ENCODE measurements at places on chromosomes 4 and X.

DNA sequence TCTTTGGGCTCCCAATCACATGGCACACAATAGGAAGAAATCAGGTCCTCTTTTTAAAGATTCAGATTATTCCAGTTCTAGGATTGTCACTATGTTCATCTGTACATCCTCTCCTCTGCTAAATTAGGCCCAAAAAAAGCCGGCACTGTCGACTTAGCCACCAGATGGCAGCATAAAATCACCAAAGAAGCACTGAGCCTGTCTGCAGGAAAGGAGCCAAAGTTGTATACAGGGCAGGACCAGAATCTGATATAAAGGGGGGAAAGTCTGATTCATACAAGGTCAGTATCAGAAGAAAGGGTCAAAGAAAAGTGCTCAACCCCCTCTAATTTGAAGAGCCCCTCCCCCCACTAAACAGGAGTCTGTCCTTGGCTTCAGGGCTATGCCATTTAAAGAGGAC is 292.5 kb downstream of the CHIC1 start:
- DNase-seq: peak; percentile 30

- DNase-seq: no peak
These were observed 33.5 kb upstream of the AMOT start for GRCh38 chrX:112874175-112874574.

DNA sequence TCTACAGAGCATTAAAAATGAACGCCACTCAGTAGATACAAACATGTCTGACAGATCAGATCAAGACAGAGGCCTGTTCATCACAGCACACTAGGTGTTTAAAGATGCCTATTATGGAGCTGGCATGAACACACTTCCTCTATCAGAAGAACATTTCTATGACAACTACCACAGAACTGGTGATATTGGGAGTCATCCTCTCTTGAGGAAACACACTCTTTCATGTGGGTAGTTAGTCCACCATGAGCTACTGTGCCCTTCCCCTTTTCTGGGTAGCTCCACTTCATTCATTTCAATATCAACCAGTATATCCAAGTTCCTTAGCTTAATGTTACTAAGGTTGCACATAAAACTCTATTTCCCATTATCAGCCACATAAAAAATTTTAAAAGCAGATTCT is 46.7 kb downstream of the MAOB start:
- DNase-seq: no peak

- no peak for DNase-seq
These were observed 148.2 kb downstream of the COMMD8 start for GRCh38 chr4:47315346-47315745.

DNA sequence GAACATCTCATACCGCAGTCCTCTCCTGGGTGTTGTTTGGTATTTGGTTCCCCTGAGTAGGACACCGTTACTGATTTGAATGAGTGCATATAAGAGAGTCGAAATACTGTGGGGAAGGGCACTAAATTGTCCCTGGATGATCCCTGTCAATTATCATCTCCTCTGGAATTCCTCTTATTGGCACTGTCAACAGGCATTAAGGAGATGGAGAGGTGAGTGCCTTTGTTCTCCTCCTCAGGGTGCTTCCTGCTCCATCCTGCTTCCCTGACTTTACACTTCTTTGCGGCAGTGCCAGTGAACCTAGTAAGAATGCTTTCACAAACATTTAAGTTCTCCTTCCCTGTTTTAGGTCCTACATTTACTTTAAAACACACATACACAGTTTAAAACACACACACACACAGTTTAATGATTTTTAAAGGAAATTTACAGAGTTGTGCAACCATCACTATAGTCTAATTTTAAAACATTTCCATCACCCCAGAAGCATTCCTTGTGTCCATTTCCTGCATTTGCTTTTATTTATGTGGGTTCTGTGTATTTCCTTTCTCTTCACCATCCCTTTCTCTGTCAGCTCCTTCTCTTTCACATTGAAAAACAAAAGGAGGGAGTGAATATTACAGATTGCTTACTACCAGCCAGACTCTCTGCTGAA is 20.9 kb upstream of the ZRSR2 start:
- DNase-seq: no peak

GRCh38 chr4:102404431-102404969 is 59.2 kb upstream of the SLC39A8 start:
- DNase-seq: no peak

GRCh38 chrX:16640823-16641222 is 9.1 kb upstream of the S100G start:
- no peak for DNase-seq

- DNase-seq: no peak
These were observed 333.6 kb upstream of the F9 start for GRCh38 chrX:139196890-139197289.

DNA sequence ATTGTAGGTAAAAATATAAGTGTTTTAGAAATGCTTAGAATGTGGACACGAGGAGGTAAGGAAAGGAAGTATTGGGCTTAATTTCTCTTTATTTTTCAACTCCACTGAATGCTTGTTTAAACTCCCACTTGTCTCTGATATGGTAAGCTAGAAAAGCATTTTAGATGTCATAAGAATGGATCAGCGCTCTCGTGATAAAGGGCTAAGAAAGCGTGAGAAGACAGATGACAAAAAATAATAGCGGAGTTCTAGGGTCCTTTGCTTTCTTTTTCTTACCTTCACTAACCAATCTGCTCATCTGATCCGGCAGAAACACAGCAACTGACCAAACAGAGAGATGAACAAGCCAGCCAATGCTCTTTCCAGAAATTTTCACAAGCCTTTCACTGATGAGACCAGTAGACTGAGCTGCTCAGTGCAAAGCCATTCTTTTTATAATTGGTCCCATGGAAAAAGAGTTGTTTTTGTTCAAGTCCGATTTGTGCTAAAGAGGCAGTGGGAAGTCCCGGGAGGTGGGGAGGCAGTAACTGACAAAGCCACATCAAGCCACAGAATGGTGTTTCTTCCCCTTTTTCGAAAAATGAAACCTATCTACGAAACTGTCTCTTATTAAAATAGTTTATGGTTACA is at the start of gene TASL:
TSS of gene TASL (minus strand) at position 405 of the 630 bp plus-strand sequence. CDS start 17,411 bp downstream, outside the sequence.
- DNase-seq: no peak

DNA sequence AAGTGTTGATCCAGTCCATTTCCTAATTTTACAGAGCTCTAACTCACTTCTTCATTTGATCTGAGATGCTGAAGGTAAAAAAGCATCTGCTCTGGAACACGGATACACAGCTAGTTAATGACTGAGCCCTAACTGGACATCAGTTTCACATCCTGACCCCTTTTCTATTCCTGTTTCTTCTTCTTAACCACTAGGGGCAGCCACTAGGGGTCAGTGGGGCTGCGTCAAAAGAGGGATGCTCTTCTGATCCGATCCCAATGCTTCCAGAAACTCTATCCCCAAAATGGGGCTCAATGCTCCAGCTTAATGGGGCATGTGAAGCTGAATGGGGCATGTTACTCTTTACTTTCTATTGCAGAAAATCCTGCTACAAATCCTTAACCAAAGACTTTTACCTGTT is 33.4 kb upstream of the PHKA2 start:
- DNase-seq: peak; percentile 9

DNA sequence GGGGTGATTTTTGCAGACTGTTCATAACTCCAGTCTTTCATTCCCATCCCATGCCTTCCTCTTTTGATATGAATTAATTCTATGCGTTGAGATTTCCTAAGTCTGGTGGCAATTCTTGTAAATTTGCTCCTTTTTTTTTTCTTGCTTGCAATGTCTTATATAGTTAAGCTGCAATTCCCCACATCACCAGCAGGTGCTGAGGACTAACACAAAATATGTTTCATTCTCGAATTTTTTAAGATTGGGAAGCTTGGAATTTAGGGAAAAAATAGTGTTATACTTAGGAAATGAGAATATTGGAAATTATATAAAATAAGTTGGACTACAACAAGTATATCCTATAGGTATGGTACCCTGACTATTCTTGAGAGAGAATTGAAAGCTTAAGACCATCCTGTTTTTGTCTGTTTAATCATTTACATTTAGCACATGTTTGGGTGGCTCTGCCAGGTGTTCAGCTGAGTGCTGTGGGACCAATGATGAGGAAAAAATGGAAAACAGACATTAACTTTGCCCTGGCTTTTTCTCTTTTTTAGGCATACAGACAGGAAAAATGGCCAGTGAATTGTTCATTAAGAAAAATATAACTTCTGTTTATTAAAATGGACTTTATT is 30.2 kb downstream of the AFF2 start:
- peak; percentile 1 for DNase-seq

- DNase-seq: peak; percentile 11
These were observed 6.8 kb upstream of the TCEANC start for GRCh38 chrX:13646154-13646549.

- no peak for DNase-seq
These were observed 139.1 kb downstream of the ARX start for GRCh38 chrX:24876530-24877287.

All from urothelium cell line (cell line).